H4 (cell line): ENCODE measurements at places on chromosomes 3 and 15. TPM values are rescaled to one million over a fixed set of nuclear protein-coding genes. Genes with fewer than 3 reads are reported as not detected.

EXD1 gene
- 0.12 TPM in 1 of 2 replicates, not detected in the other for total RNA-seq

RASGRP1 gene
- total RNA-seq: 0.18 and 0.29 TPM in 2 replicates

SSUH2 gene
- total RNA-seq: 0.06 TPM in 1 of 2 replicates, not detected in the other

CHRNA7 gene
- 0.90 and 4.0 TPM in 2 replicates for total RNA-seq

PFN2 gene
- 333 and 336 TPM in 2 replicates for total RNA-seq

KIF15 gene
- total RNA-seq: 11.1 and 15.7 TPM in 2 replicates

DNA sequence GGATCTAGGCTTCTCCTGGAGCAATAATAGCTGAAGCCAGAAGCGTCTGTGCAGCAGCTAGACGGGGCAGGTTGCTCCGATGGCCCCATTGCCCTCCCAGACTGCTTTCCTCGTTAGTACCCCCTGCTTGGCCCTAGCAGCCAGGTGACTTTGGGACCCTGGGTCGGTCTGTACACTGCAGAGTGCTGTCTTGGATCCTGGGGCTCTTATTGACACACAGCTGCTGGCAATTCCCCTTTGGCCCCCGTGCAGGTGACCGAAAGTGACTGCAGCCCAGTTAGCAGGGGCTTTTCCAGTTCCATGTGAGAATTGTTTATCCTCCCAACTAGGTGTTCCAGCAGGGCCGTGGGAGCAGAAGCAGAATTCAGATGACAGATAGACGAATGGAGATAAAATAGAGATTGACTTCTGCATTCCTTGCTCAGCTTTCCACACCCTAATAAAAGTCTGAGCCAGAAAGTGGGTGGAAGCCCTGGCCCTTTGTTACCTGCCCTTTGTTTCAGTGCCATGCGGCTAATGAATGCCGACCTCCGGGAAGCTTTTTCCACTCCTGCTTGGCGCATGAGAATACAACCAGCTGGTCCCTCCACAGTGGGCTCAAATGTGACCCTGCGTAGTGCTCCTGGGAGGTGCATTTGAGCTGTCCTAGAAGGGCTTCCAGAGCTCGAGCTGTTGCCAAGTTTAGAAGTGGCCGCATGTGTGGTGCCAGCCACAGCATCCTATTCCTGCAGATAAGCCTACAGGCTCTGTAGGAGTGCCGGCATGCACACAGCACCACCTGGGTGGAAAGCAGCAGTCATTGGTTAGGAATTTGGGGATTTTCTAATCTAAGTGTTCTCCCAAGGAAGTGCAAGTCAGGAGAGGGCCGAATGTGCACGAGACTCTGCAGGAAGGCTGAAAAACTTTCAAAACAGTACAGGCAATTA is 94.4 kb downstream of the SLCO3A1 start:
- DNase-seq: peak; percentile 74

- no peak for DNase-seq
Measured at GRCh38 chr15:61796056-61796455, 264.2 kb downstream of the VPS13C start.

DNA sequence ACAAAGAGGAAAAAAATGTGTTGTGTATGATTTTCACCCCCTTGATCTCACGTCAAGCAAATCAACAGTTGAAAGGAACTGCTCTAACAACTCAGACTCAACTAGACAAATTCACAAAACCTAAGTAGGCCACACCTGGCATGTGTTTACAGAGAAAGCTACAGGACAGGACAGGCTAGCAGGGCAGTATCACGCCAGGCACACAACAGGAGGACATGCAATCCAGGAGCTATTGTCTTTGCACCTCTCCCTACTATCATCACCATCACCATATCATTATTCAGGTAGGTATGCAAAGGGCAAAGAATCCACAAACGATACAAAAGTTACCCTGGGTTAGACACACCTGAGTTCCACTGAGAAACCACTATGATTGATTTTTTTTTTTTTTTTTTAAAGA is 86.4 kb downstream of the TBL1XR1 start:
- DNase-seq: no peak

GRCh38 chr15:80841541-80841940 is 62.4 kb downstream of the CEMIP start:
- DNase-seq: no peak

DNA sequence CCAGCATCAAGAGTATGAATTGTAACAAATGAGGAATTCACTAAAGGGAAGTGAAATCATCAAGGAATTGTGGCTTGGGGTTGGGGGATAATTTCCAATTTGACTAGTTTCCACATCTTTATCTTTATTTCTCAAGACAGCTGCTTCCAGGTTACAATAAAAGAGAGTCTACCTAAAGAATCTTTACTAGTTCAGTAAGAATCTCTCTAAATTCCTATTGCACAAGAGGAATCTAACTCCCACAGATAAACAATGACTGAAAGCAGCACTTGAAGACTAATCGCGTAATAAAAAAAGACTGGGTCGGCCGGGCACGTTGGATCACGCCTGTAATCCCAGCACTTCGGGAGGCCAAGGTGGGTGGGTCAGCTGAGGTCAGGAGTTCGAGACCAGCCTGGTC is 194.4 kb downstream of the KBTBD8 start:
- DNase-seq: no peak

DNA sequence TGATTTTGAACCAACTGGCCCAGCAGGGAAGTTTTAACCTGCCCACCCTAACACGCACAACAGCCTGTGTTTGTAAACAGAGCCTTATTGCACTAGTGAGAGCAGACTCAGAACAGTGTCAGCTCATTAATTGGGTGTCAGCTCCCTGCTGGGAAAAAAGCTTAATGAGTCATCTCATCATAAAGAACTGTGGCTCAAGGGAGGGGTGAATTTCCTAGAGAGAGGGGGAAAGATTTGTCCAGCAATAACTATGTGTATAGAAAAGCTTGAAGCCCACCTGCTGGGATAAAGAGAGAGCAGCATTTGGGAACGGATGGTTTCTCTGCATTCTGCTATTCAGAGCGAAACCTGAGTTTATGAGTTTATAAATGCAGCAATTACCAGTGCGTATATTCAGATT is 48.9 kb upstream of the GMNC start:
- no peak for DNase-seq

DNA sequence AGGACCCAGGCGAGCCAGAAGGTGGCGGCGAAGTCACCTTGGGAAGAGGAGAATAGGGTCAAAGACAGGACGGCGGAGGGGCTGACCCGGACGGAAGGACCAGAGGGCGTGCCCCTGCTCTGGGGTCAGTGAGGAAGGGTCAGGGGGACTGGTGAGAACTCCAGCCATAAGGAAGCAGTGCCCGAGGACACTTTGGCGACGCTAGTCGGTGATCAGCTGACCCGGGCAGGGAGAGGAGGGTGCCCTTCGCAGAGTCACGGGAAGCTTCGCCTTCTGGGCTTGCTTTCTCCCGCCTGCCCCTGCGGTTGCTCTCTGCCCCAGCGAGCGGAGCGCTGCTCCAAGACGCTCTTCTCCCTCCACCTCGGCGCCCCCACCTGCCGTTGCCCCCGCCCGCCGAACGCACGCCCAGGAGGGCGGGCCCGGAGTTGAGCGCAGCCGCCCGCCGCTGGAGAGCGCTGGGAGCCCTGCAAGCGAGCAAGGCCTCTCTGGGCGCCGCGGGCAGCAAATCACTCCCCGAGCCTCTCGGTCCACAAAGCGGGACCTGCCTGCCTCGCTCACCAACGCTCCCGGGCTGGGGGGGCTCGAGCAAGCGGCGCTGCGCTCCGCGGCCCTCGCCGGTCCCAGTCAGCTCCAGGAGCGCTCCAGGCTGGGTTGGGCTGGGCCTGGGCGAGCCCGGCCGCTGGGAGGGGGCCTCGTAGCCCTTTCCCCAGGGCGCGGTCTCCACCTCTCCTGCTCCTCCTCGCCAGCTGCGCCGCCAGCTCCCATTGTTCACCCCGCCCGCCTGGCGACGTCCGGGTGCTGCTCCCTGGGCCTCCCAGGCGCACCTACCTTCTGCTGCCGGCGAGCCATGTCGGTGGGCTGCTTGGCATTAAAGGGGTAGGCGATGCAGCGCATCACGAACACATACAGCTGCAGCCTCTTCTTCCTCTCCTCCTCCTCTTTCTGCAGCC is 1.2 kb downstream of the CADPS start:
- peak; percentile 10 for DNase-seq

DNA sequence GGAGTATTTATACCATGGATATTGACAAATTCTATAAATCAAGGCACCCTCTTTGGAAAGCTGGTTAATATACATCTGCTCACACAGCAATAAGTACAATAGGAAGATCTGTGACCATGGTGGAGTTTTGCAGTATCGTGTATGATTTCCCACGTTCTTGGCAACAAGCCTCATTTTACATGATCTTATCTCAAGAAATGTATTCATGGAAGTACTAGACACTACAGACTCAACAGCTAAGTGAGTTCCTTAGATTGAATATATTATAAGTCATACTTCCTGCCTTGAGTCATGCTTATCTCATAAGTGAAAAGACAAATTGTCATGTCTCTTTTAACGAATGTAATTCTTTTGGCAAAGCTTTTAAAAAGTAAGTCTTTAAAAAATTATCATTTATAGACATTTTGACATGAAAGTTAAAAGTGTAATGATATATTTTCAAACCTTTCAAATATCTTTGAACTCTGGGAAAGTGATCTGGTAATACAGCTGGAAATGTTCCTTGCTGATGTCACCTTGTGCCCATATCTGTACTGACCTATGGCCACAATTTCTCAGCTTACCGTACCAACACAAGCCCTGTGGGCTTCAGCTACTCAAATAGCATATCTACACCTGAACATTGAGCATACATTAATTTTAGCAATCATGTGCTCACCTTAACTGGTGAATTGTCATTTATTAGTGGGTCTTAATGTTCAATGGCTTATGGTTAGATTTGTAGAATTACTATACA is 130.3 kb upstream of the TMC3 start:
- no peak for DNase-seq

DNA sequence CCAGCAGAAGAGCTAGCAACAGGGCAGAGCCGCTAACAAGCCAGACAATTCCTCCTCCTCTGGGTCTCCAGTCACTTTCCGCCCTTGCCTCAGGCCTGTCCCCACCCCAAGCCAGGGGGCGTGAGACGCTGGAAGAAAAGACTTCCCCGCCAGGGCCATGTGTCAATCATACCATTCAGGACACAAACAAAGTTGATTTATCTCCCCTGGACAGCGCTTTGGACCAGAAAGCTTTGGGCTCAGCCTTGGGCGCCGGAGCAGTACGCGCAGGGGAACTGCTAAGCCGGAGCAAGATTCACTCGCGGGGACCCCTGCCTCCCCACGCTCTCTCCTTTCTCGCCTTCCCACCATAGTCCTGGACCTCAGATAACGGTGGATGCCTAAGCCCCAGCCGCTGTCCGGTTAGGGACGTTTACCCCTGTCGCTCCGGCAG is 479 bp downstream of the LRRC2 start:
- no peak for DNase-seq

DNA sequence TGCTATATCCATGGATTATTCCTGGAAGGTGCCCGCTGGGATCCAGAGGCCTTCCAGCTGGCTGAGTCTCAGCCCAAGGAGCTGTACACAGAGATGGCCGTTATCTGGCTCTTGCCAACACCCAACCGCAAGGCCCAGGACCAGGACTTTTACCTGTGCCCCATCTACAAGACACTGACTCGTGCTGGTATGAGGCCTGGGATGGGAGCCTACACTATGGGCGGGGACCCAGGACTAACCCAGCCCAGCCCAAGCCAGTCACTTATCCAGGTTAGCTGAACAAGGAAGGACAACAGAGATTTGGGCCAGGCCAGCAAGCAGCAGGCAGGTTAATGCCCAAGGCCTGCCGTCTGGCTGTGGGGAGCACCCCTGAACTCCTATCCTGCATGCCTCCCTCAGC is 45.3 kb downstream of the SEMA3G start:
- DNase-seq: no peak

DNA sequence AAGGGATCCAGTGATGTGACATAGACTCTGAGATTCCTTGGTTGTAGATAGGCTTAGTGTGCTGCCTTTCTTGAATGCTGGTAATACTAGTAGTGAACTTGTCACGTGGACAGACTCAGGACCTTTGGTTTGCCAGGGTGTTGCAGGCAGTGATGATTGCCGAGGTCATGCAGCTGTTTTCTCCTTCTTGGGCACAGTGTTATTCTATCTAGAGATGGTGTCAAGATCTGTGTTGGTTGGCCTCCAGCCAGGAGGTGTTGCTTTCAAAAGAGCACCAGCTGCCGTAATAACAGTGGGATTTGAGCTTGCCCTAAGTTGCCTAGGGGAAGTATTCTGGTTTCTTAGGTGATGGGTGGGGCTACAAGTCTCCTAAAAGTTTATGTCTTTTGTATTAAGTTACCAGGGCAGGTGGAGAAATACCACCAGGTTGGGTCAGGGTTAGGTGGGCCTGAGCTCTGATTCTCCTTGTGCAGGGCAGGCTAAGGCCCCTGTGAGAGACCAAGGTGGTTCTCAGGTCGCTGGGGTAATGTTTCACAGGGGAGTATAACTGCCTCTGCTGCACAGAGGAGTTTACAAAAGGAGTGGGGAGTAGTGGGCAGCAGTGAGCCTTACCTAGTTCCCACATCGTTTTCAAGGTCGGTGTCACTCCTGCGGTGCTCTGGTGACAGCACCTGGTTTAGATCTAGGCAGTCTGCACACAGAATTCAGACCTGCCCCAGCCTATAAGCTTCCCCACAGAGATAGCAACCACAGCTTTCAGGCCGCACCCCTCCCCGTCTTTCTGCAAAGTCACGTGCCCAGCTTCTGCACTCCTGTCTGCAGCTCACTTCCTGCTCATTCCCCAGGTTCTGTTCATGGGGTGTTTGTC is 350.3 kb downstream of the DOCK3 start:
- DNase-seq: peak; percentile 4

DNA sequence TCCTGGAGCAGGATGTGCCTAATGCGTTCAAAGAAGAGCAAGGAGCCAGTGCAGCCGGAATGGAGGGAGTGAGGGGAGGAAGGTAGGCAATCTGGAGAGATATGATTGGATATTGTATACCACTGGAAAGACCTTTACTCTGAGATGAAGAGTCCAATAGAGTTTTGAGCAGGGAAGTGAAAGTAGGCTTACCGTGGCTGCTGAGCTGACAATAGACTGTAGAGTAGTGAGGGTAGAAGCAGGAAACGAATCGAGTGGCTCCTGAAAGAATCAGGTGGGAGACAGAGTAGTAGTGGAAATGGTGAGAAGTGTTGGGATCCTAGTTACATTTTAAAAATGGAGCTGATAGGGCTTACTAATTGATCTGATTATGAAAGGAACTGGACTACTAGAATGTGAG is 51.8 kb upstream of the NUDT16 start:
- no peak for DNase-seq

- peak; percentile 48 for DNase-seq
Measured at GRCh38 chr15:101445562-101446517, 43.7 kb downstream of the PCSK6 start.
